ENCODE measurements at places on chromosomes 7 and 10.
A peak's percentile ranks its signal among the peaks of the same experiment; 100 is the strongest.

DNA sequence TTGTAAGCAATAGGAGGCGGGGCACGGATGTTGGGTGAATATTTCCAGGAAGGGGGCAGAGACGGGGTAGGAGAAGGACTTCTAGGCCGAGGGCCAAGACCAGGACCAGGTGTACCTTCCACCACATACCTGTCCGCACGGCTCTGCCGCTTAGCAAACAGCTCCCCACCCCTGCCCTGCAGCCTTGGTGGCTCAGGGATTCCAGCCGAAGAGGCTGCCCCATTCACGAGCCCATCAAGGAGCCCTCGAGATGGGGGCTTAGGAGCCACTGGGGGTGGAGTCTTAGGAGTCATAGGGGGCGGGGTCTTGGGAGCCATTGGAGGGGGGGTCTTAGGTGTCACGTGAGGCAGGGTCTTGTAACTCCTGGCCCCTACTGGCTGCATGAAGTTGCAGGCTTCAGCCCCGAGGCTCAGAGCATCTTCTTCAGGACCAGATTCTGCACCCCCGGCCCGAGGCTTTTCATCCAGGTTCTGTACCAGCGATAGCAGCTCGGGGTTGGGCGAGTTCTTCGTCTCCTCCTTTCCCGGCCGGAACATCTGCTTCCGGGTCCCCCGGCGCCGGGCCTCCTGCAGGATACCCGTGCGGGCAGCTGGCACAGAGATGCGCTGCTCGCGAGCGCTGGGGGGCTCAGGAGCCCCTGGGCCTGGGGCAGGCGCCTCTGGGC, 6.1 kb upstream of the MYOZ1 start:
- H3K27ac ChIP-seq: peak overlapping the region; percentile 72
- peaks cover 6% of the 10 kb centered on the region for H3K27me3 ChIP-seq
- DNase-seq: no peak
- H3K4me1 ChIP-seq: peaks cover 20% of the 10 kb centered on the region
- peak overlapping the region; percentile 83 for H3K4me3 ChIP-seq

DNA sequence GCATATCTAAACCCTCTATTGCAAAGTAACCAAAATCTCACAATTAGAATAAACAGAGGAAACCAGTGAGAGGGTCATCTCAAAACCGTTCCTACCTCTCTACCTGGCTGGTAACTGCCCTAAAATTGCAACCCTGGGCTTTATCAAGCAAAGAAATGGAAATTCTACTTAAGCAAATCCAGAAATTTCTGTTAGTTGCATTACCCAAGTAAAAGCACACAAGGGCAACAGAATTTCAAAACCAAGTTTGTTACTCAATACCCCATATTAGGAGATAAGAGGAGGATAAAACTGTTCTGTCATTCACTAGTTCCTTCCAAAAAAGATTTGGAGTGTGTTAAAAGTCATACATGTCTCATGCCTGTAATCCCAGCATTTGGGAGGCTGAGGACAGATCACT, 195.3 kb downstream of the FAM107B start:
- no peaks in the 10 kb centered on the region for H3K27me3 ChIP-seq
- no peak overlapping the region for H3K4me3 ChIP-seq
- H3K4me1 ChIP-seq: peaks cover 37% of the 10 kb centered on the region
- H3K36me3 ChIP-seq: peaks cover 31% of the 10 kb centered on the region

DNA sequence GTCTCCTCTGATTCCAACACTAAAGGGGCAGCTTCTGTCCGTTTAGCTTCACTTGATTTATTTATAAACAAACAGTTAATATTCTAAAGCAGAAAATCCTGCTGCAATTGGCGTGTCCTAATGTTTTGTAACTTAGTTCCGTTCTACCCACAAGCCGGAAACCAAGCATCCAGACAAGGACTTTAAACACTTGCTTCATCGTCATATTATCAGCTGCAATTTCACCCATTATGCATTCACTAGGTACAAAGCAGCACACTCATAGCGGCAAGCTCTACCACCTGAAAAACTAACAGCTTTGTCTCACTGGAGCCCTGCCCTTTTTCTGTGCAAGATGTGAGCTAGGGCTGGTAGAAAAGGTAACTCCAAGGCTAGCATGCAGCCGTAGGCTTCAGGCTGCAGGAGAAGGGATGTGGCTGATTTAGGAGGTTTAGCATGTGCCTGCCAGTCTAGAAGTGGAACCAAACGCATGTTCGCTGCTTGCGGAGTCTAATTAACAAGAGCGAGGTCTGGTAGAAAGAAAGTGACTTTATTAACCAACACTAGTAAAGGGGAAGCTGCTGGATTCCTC, 43.7 kb upstream of the BPGM start:
- no peaks in the 10 kb centered on the region for H3K36me3 ChIP-seq
- peaks cover 9% of the 10 kb centered on the region for H3K4me1 ChIP-seq
- peaks cover 12% of the 10 kb centered on the region for H3K27me3 ChIP-seq
- no peak for DNase-seq

GRCh38 chr7:81583090-81583489, 186.8 kb downstream of the HGF start:
- no peaks in the 10 kb centered on the region for H3K36me3 ChIP-seq
- H3K27ac ChIP-seq: no peak overlapping the region
- H3K4me3 ChIP-seq: no peak overlapping the region
- H3K4me1 ChIP-seq: no peaks in the 10 kb centered on the region

DNA sequence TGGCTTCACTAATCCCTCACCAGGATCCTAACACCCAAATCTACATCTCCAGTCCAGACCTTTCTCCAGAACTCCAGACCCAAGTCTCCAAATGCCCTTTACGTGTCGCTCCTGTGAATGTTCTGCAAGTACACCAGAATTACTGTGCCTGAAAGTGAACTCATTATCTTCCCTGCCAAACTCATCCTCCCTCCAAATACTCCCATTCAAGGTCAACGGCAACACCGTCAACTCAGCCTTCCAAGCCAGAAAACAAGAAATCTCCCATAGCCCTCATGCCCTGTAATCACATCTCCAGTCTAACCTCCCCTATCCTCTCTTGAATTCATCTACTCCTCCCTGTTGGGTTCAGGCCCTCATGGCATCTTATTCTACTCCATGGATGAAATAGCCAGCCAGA, 12.3 kb downstream of the CREB3L2 start:
- peaks cover 52% of the 10 kb centered on the region for H3K4me1 ChIP-seq
- no peak overlapping the region for H3K27ac ChIP-seq
- peaks cover 26% of the 10 kb centered on the region for H3K36me3 ChIP-seq
- no peak overlapping the region for H3K4me3 ChIP-seq

GRCh38 chr7:29105752-29106668, 40.3 kb downstream of the CPVL start:
- H3K27me3 ChIP-seq: no peaks in the 10 kb centered on the region
- DNase-seq: no peak
- H3K4me3 ChIP-seq: peak overlapping the region; percentile 30

DNA sequence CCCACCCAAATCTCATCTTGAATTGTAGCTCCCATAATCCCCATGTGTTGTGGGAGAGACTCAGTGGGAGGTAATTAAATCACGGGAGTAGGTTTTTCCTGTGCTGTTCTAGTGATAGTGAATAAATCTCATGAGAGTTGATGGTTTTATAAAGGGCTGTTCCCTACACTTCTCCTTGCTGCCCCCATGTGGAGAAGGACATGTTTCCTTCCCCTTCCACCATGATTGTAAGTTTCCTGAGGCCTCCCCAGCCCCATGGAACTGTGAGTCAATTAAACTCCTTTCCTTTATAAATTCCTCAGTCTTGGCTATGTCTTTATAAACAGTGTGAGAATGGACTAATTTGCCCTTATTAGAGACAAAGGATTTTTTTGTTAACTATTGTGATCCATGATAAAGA, 48.5 kb upstream of the MKX start:
- no peaks in the 10 kb centered on the region for H3K36me3 ChIP-seq
- H3K4me3 ChIP-seq: no peak overlapping the region
- H3K4me1 ChIP-seq: no peaks in the 10 kb centered on the region
- H3K27me3 ChIP-seq: peaks cover 5% of the 10 kb centered on the region
- H3K27ac ChIP-seq: no peak overlapping the region

DNA sequence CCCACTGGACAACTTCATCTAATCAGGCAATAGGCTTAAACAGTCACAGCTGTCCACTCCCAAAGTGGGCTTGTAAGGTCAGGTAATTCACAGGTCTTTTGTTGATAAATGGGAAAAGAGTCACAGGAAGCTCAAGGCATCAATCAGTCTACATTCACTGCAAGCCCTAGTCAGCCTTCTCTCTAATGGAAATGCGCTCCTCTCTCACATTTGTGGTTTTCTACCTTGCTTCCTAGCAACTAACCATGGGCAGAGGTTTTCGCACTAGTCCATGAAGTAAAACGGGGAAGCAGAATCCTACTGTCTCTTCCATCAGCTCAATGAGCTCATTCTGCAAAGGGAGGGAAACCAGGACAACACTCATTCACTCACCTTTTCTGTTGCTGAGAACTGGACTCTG, 53.5 kb upstream of the APBB1IP start:
- H3K4me1 ChIP-seq: no peaks in the 10 kb centered on the region
- no peaks in the 10 kb centered on the region for H3K36me3 ChIP-seq
- H3K27me3 ChIP-seq: peaks cover 3% of the 10 kb centered on the region
- no peak overlapping the region for H3K27ac ChIP-seq
